ENCODE measurements at places on chromosomes 12 and 14.

- no peak for DNase-seq
Observed at GRCh38 chr12:2492236-2492635, 302.5 kb upstream of the FKBP4 start.

GRCh38 chr14:102568115-102568614 is 24.3 kb upstream of the RCOR1 start:
- DNase-seq = no peak

DNA sequence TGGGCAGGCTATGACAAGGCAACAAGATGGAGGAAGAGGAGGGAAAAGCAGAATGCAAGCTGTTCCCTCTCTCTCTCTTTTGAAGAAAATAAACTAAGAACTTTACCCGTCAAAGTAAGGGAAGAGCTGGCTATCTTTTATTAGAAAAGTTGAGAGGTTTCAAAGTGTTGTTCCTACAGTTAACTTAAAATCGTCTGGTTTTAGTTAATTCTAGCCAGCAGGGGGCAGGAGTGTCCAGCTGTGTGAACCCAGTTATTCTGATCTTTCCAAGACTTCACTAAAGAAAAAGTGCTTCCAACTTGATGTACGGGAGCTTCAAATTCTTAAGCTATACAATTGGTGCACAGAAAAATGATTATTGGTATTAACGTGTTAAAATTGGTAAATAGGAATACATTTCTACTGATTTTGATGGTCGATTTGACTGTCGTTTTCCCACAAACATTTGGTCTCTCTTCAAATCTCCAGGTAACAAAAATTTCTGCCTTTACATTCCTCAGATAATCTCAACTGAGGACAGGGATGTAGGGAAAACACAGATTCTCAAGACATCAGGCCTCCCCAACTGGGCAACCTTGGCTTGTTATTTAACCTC is 28.4 kb upstream of the MON2 start:
- DNase-seq = peak; percentile 17

DNA sequence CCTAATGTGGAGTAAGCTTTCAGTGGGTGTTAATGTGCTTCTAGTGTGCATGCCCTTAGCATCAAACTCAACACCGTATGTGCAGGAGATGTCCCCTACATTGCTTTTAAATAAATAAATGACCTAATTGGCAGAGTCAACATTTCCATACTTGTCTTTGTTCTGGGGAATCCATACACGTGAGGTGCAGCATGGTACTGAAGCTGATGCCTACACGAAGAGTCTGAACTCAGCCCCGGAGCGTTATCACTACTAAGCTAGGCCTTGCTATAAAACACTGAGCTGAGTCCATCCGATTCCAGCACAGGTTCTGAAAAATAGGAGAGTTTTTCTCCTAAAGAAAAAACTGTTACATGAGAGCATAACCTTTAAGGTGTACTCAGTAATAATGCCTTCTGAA is 125.0 kb upstream of the DYRK2 start:
- no peak for DNase-seq

DNA sequence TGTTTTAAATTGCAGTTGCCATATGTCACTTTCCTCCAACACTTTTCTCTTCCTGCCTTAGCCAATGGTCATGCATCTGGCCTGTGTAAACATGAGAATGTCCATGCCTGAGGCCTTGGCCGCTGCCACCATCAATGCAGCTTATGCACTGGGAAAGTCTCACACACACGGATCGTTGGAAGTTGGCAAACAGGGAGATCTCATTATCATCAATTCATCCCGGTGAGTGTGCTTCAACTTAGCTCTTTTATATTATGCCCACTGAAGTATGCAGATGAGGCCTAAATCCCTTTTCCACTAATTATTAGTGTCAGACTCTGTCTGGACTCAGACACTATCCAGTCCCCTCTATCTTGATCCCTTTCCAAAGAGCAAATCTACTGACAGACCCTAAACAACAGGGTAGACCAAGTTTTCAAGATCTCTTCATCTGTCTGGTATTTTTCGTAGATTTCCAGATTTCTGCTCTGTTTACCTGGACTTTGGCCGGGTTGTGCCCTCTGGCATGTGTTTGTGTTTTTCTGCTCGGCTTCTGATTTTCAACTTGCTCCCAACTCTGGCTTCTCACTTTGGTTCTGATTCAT is 23.2 kb downstream of the AMDHD1 start:
- no peak for DNase-seq

- DNase-seq = no peak
Observed at GRCh38 chr14:88908216-88908615, 83.8 kb downstream of the TTC8 start.

DNA sequence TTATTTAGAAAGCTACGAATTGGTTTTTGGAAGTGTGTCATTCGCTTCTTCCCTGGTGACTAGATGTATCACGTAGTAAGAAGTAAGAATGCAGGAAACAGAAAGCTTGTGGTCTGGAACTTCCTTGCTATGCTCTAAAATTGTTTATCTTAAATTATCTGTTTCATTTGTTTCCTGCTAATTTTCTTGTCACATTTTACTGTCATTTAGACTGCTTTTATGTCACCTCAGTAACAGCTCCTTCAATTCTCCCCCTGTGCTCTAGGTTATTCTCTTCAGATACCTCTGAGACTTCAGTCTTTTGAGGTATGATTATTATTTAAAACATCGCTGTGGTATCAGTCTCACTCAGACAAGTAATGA is 699 bp upstream of the CD69 start:
- no peak for DNase-seq

- DNase-seq = no peak
Observed at GRCh38 chr14:69658664-69659261, 47.4 kb downstream of the SUSD6 start.

GRCh38 chr14:34198096-34198495 is 247.2 kb upstream of the EGLN3 start:
- DNase-seq = no peak

DNA sequence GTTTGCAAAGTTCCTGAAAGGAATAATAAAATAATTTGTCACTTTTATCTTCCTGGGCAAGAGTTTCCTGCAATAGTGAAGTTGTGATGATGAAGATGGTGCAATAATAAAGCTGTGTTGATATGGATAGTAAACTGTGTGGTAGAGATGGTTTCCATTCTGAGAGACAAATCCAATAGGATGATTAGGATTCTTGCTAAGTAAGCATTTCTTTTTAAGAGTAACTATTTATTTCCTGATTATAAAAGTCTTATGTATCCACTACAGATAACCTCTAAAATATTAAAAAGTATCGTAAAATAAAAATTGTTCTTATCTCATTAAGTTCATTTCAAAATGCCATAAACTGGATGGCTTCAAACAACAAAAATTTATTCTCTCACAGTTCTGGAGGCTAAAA is 28.7 kb downstream of the TSPAN11 start:
- no peak for DNase-seq

DNA sequence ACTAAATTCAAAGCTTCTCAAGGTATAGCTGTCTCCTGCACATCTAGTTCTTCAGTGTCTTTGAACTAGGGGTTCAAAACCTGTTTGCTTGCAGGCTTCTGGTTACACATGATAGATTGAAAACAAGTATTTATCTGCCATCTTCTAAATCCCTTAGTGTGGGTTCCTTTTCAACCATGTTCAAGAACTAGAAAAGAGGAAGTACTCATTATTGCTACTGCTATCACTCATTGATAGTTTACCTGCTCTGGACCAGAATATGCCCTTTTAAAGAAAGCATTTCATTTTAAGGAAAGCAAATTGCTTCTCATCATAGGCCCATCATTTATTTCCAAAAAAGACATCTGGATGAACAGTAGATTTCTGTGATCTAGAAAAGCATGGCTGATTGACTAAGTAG is 37.1 kb upstream of the VSX2 start:
- DNase-seq = no peak

DNA sequence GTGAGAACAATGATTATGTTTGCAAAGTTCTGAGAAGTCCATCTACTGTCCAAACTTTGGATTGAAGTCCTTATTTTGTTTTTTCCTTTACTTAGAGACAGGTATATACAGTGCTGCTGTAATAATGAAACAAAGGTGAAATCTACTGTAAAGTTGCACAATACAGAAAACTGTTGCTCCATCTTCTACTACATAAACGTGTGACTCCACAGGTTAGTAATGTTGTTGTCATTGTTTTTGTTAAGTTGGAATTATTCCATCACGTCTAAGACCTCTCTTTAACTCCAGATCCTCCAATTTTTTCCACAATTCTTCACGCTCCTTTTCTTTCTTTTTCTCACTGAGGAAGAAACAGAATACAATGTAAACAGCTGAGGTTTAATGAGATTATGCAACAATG is 57.0 kb upstream of the GPHB5 start:
- no peak for DNase-seq

- DNase-seq = no peak
Observed at GRCh38 chr14:85178864-85179263, 351.1 kb upstream of the FLRT2 start.

DNA sequence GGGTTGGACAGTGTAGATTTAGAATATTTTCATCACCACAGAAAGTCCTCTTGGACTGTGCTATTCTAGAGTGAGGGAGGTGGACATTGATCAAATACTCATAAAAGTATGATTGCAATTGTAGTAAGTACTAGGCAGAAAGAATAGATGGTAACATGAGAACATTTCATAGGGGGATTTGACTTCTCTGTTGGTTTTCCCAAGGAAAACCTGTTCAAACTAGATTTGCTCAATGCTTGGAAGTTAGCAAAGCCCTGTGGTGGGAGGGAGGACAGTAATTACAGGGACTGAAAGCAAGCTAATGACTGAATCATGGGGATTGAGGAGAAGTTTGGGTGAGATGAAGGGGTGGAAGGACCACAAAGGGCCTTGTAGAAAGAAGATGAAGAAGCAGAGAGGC is 24.4 kb upstream of the EID3 start:
- DNase-seq = no peak

DNA sequence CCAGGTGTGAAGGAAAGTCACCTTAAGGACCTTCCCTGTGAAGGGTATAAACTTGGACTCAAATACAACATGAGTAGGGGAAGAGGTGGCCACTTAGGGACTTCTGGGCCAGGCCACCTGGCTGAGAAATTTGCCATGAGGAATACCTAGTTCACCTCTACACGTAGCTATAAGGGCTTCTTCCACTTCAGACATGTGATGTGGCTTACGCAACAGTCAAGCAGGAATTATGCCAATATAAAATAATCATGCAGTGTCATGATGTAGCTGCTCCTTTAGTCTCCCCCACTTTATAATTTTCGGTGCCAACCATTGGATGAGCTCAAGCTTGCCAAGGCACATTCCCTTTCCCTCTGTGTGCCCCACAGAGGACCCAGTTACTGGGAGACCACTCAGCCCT is 166.6 kb upstream of the BCL2L14 start:
- DNase-seq = no peak

- DNase-seq = no peak
Observed at GRCh38 chr14:37753459-37753858, 158.0 kb downstream of the TTC6 start.

Measured in skin of body (tissue), 3 donors.